ENCODE measurements at places on chromosomes 7 and 10. TPM values are rescaled to one million over a fixed set of nuclear protein-coding genes. Genes with fewer than 3 reads are reported as not detected.

The MYO3A gene
- not detected for total RNA-seq

The NUTM2D gene
- total RNA-seq: 1.9 TPM

The CTAGE8 gene
- total RNA-seq: 3.7 TPM

The KLF14 gene
- not detected for total RNA-seq

The LDB3 gene
- not detected for total RNA-seq

The AGMO gene
- total RNA-seq: not detected

The TACC2 gene
- 21.4 TPM for total RNA-seq

The DLG5 gene
- total RNA-seq: 33.1 TPM

The STEAP1B gene
- total RNA-seq: 12.1 TPM

The NUDT13 gene
- total RNA-seq: 2.5 TPM

The PTPRN2 gene
- 0.04 TPM for total RNA-seq

The FAM13C gene
- 0.08 TPM for total RNA-seq

The TAS2R4 gene
- total RNA-seq: 0.61 TPM

The MOGAT3 gene
- total RNA-seq: not detected

The VENTX gene
- total RNA-seq: not detected

The ZNF12 gene
- total RNA-seq: 6.4 TPM

The SAMD9 gene
- 3.4 TPM for total RNA-seq

The PNLIPRP2 gene
- total RNA-seq: not detected

The ITIH2 gene
- total RNA-seq: not detected

The COL1A2 gene
- total RNA-seq: 37.3 TPM

The ATOH7 gene
- not detected for total RNA-seq

The DPCD gene
- 49.7 TPM for total RNA-seq

The SLC26A5 gene
- not detected for total RNA-seq

The LIPF gene
- not detected for total RNA-seq

The SFRP5 gene
- total RNA-seq: not detected

The TMED4 gene
- total RNA-seq: 103 TPM

The ANKRD16 gene
- 8.3 TPM for total RNA-seq

The STEAP2 gene
- total RNA-seq: 5.1 TPM

All from hair follicular keratinocyte (primary cell).